ENCODE measurements at places on chromosomes 7 and 10.
A peak's percentile ranks its signal among the peaks of the same experiment; 100 is the strongest.

GRCh38 chr10:62464308-62464707 lies 90.1 kb downstream of the ZNF365 start:
- DNase-seq = no peak

DNA sequence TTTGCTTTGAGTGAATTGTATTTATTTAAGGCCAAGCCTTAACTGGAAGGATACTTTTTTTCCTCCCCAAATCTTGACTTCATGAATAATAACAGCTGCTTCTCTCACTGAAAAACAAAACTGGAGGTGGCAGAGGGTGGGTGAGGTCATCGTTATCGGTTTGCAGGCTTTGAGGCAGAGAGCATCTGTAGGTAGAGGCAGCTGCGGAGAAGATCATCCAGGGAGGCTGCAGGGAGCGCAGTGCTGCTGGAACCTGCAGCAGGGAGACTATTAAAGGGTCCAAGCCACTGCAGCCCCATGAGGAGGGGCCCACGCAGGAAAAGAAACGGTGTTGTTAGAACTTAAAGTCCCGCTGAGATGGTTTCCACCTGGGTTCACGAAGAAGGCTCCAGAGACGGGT lies 112.1 kb upstream of the SDK1 start:
- no peak for DNase-seq

DNA sequence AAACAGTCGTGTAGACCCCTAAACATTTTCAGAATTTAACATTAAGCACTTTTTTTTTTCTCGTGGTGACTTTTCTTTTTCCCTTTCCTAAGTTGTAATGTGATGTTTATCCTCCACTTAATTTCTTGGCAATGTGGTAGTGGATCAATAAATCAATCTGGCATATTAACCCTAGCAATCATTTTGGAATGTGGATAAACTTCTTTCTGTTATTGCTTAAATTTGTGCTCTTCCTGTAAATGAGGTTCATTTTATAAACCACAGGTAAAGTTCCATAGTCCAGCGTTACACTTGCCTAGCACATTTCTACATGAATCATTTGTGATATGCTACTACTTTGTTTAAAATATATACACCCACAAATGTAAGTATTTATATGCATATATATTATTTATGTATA lies 247.4 kb upstream of the ETV1 start:
- DNase-seq = no peak

- DNase-seq = no peak
These were observed 26.9 kb upstream of the ABCA13 start for GRCh38 chr7:48144291-48144768.

DNA sequence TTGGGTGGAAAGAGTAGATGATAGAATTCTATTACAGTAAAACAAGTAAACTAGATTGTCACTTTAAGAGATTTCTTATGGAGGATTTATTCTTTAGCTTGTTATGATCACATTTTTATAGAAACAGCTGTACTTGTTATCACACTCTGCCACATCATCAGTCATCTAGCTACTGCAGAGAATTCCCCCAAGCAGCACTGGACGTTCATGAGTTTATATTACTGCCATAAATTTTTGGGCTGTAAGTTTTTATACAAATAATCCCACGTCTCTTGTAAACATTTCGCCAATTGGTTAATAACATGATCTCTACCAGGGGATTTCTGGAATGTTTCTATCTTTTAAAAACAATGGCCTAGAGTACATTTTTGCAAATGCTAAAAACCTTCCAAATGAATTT lies 238.8 kb downstream of the POLR1F start:
- DNase-seq = no peak

- no peak for DNase-seq
These were observed 34.3 kb downstream of the WASL start for GRCh38 chr7:123714296-123715080.

GRCh38 chr7:82755705-82756551 lies 312.4 kb upstream of the CACNA2D1 start:
- DNase-seq = no peak

DNA sequence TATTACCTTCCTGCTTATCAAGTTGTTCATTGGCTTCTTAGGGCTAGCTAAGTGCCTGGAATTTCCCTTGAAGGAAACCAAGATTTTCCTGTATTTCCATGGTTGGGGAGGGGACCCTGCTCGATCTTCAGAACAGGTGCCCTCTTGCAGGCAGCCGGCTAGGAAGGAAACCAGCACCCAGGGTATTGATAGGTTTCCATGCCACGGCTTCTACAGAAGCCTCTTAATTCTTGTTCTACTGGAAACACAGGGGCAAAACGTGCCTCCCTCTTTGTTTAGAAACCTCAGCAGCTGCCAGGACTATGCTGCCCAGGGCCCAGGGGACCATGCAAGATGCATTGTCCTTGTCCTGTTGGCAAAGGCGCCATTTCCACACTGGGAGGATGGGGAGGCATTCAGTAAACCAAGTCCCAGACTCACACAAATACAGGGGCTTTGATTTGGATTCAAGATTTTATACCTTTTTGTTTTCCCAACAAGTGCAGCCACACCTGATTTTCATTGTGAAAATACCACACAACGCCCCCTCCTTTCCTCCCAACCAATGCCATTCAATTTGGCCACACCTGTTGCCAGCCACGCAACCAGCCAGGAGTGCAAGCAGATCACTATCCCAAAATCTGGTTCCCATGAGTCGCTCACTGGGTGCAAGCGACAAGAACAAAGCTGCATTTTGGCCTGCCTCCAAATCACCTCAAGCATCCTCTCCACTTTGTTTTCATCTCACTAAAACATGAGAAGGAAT lies 29.6 kb downstream of the C10orf71 start:
- no peak for DNase-seq

DNA sequence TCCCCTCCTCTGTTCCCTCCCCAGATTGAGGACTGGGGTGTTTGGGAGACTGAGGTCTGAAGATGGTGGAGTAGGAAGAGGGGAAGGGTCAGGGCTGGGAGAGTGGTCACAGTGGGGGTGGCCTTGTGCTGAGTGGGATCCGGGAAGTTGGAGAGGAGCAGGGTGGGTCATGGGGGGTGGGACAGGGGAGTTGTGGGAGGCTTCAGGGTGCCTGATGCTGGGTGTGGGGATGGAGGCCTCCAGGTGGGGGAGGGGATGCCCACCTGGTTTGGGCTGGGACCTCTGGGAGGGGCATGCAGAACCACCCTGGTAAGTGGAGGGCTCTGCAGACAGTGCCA lies 2.6 kb downstream of the ZNF775 start:
- DNase-seq = no peak

DNA sequence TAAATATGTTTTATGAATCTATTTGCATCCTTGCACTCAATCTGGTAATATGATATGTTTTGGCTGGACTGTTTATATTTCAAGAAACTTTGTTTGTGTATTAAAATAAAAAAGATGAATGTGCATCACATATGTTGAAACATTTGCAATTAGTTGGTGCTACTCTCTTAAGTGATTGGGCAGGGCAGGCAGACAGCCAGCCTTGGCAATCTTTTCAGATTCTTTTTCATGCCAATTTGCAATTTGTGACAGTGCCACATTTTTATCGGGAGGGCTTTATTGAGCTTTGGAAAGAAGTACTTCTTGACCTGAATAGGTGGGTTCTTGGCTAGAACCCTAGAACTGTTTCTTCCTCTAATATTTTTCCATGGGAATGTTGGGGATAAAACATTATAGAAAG lies 152.2 kb downstream of the NXPH1 start:
- DNase-seq = no peak

DNA sequence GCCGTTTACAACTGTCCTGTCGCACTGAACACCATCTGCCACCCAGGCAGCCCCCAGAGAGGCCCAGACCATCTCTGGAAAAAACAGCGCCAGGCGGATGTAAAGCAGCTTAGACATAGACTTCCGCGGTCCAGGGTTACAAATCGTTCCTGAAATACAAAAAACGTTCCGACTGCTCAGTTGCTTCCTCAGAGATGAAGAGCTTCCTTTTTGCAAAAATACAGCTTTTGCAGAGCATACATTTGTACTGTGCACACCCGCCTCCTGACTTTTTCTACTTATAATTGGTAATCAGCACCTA lies 11.4 kb downstream of the DAGLB start:
- DNase-seq = no peak

DNA sequence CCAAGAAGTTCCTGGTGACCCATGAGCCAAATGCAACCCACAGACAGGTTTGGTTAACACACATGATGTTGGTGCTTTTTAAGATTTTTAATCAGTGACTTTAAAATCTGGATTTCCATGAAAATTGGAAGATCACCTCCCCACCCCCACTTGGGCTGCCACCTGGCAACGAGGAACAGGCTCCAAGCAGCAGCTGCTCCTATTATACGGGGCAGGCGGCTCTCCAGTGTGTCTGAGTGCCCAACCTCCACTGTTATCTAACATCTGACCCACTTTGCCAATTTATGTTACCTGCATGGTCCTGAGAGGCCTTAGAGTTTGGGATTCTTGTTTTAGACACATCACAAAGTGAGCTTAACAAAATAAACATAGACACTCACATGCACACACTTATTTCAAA lies 56.4 kb downstream of the SGMS1 start:
- no peak for DNase-seq

GRCh38 chr10:49056356-49056755 lies 59.0 kb downstream of the VSTM4 start:
- DNase-seq = no peak

GRCh38 chr7:110839866-110840265 lies 251.1 kb upstream of the LRRN3 start:
- no peak for DNase-seq

DNA sequence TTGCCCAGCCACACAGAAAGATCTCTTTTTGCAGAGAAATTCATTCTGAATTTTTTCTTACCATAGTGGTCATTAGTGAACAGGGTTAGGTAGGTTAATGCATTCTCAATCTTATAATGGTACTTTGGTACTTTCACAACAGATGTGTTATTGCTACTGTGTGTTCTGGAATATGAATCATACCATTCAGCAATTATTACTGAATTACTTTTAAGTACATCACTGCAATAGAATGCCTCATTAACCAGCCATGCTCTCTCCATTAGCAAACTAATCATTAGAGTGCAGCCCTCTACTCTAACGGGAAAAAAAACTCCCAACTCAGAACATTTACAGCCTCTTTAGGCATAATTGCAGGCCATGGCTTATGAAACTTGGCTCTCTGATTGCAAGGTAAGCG lies 102.1 kb downstream of the DOCK4 start:
- DNase-seq = no peak

DNA sequence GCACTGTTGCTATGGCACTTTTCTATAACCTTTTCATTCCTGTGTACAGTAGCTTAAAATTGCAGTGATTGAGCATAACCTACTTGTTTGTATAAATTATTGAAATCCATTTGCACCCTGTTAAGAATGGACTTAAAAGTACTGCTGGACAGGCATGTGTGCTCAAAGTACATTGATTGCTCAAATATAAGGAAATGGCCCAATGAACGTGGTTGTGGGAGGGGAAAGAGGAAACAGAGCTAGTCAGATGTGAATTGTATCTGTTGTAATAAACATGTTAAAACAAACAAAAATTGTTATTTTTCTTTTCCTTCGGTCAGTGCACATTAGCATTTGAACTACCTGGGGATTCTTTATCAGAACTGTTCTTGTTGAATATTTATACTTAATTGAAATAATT lies 57.1 kb upstream of the BAMBI start:
- no peak for DNase-seq

DNA sequence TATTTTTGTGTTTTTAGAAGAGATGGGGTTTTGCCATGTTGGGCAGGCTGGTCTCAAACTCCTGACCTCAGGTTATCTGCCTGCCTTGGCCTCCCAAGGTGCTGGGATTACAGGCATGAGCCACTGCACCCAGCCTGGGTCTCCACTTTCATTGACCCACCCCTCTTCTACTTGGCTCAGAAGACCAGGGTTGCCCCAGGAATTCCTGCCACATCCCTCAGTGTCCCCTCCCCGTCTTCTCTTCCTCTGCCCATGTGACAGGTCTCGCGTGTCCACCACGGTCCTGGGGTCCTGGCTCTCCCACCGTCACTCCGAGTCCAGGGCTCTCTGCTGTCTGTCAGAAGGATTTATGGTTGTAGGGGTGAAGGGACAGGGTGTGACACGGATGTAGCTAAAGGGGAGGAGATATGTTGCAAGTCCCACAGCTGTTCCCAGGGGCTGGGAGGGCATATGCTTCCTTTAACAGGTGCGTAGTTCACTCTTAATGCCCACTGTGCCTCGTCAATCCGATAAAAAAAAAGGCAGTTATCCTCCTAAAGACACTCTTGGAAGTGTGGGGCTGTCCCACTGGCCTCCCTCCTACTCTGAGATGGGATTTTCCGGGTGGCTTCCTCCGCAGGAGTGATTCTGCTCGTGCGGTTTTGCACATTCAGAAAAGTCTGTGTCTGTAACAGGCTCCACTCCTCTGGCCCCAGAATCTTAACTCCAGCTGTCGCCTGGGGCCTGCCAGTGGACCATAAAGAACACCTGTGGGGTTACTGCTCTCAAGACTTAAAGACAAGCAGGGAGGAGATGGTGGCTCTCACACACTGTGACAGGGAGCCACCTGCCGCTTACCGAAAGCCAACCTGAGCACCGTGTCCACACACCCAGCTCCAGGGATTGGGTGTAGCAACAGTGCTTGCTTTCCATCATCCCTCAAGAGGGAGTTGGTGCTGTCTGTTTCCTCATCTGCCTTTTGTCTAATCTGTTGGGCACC lies 36.7 kb upstream of the SHH start:
- DNase-seq = no peak

- DNase-seq = no peak
These were observed 361.6 kb upstream of the SHH start for GRCh38 chr7:156173748-156174353.

DNA sequence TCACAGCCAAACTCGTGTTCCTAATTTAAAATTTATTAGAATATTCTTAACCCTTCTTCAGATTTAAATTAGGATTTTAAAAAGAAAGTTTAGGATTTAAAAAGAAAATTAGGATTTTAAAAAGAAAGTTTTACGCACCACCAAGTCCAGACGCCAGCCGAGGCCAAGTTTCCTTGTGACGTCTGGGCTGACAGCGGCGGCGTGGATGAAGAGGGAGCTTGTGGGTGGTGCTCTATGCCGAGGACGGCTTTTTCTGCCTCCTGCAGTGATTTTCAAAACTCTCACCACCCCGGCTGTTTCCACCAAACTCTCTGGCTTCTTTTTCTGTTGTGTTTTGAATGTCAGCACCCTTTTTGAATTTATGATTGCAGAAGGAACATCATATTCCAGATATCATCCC lies 252.9 kb downstream of the DNAJB6 start:
- no peak for DNase-seq

DNA sequence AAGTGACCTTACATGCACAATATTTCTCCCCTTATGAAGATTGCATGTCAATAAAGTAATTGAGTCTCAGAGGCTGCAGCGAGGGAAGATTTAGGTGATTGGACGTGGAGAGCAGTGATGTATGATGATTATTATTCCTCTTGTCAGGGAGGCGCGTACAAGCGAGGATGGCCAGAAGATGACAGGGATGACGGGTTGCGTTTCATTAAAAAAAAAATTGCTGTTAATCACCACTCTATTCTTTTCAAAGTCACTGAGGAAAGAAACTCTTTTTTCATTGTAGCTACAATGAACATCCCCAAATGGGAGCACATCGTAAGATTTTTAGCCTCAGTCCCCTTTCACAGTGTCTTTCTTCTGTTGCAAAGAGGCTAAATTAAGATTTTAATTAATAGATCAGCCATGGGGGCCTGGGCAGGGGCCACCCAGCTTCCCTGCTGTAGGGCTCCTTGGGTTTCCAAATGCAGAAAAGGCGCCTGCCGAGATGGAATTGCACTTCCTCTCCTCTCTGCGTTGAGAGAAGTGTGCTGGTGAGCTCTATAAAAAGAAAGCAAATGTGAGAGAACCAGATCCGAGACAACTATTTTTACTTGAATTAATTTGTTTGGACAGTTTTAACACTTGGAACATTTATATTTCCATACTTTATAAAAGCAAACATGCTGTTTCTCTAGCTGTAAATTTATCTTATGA lies 998.1 kb downstream of the LRMDA start:
- DNase-seq = no peak

- DNase-seq = peak; percentile 13
These were observed 13.9 kb downstream of the ARHGAP19 start for GRCh38 chr10:97278491-97278989.
